HS-5 (cell line): ENCODE measurements at places on chromosomes 5 and 9.

- DNase-seq = no peak
Observed at GRCh38 chr5:50724262-50724661, 57.8 kb downstream of the PARP8 start.

GRCh38 chr5:177957241-177957640, 38.8 kb downstream of the PROP1 start:
- DNase-seq = no peak

DNA sequence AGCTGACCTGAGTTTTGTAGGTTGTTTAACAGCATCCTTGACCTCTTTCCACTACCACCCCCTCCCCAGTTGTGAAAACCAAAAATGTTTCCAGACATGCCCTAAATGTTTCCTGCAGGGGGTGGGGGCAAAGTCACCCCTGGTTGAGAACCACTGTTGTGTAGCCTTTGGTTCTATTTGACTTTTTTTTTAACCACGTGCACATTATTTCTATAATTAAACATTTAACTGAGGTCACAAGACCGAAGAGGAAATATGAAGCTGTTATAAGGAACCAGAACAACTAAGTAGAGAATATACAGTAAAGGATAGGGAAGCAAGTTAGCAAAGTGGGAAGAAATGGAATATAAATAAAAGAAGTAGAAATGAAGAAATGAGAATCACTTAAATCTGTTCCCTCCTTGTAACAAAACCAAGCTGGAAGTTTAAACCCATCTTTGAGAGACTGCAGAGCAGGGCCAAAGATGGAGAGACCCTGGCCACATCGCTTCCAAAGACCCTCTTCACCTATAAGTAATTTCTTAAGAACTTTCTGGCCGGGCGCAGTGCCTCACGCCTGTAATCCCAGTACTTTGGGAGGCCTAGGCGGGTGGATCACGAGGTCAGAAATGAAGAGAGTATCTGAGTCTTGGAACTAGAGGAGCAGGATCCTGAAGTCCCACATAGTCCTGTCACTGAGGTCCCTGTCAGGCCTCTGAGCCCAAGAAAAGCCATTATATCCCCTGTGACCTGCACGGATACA, 14.4 kb downstream of the SIT1 start:
- no peak for DNase-seq

DNA sequence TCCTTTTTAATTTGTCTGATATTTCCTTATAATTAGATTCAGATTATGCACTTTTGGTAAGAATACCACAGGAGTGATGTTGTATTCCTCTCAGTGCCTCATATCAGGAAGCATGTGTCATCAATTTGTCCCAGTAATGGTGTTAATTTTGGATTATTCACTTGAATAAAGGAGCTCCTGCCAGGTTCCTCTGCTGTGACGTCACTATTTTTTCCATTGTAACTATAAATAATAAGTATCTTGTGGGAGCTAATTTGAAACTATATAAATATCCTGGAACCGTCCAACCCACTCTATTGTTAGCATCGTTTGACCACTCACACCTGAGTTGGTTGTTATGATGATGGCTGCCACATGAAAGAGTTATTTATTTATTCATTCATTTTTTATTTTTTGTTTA, 107.9 kb downstream of the INVS start:
- DNase-seq = no peak
